ENCODE measurements at places on chromosomes 11 and 22. TPM values are rescaled to one million over a fixed set of nuclear protein-coding genes. Genes with fewer than 3 reads are reported as not detected.

Gene TRPC6
- 1.5 TPM for total RNA-seq

Gene YPEL4
- total RNA-seq = 1.9 TPM

GRCh38 chr22:27197052-27197451 lies 539.7 kb downstream of the MIAT start:
- no peak for DNase-seq

- no peak for DNase-seq
Observed at GRCh38 chr11:125174686-125175085, 10.1 kb downstream of the PKNOX2 start.

DNA sequence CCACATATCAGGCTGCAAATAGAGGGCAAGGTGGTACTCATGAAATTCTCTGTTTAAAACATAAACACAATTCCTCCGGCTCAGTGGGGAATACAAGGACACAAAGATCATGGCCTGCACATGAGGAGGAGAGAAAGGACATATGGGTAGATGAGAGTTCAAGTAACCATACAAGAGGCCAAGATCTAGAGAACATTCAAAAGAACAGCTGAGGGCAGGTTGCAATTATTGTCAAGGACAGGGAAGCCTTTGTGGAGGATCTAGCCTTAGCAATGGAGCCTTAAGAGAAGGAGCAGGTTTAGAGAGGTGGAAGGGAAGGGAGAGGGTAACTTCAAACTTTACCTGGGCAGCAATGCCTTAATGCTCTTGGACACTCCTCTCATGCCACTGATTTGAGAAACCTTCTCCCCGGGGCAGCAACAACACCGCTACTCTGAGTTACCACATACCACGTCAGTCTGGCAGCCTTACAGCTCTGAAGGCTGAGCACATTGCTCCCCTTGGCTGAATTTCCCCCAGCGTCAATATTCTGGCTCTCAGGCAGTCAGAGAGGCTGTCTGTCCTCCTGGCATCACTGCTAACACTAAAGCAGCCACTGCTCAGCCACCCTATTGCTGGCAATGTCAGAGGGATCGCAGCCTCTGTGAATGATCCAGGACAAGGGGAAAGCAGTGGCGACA lies 55.5 kb downstream of the CLPB start:
- peak; percentile 42 for DNase-seq

Gene APOA4
- not detected for total RNA-seq

GRCh38 chr11:20596205-20597153 lies 2.9 kb upstream of the SLC6A5 start:
- no peak for DNase-seq

DNA sequence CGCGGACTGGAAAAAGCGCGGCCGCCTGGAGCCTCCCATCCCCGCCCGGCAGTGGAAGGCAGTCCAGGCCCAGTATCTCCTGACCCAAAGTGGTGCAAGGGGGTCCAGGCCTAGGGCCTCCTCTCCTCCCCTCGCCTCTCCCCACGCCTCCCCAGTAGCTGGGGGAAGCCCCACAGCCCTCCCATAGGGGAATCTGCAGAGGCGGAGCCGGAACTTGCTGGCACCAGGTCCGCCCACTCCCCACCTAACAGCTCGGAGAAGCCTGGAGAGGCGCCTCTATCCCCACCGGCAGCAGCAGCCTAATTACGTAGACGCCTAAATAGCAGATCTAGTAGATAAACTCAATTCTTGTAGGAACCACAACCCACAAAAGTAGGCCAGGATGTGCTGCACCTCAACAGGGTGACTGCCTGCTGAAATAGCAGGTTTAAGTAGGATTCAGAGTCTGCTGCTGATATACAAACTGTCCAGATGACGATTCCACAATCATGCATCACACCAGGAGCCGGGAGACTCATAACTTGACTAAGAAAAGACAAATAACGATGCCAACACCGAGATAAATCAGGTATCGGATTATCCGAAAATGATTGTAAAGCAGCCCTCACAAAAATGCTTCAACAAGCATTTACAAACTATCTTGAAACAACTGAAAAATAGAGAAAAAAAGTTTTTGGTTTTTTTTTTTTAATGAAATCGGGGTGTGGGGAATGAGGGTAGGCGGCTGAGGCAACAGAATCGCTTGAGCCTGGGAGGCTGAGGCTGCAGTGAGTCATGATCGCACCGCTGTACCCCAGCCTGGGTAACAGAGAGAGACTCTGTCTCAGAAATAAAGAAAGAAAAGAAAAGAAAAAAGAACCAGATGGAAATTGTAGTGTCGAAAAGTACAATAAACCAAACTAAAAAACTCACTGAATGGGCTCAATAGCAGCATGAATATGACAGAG lies 11.4 kb upstream of the BRD1 start:
- no peak for DNase-seq

Gene PRR5L
- total RNA-seq = 32.7 TPM

DNA sequence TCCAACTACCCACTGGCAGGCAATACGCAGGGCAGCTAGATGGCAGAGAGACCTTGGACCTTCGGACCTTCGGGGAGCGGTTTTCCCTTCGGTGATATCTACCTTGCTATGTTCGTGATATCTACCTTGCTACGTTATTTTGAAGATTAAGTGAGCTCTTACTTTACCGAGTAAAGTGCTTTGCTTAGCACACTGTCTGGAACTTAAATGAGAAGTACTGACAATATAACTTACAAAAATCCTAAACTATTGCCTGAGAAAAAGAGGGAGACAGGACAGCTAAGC lies 1.0 kb upstream of the PRDM10 start:
- no peak for DNase-seq

Gene OR8D1
- not detected for total RNA-seq

Gene LIF
- 17.8 TPM for total RNA-seq

- no peak for DNase-seq
Observed at GRCh38 chr22:44669561-44669976, 32.4 kb upstream of the PRR5 start.

- DNase-seq = no peak
Observed at GRCh38 chr11:36622431-36623136, 24.5 kb upstream of the RAG2 start.

- DNase-seq = peak; percentile 6
Observed at GRCh38 chr11:120141113-120141767, 3.3 kb upstream of the TRIM29 start.

GRCh38 chr22:16989915-16990314 lies 18.1 kb downstream of the GAB4 start:
- DNase-seq = no peak

- DNase-seq = no peak
Observed at GRCh38 chr22:41535244-41535643, 9.0 kb downstream of the POLR3H start.

Gene MLC1
- total RNA-seq = 0.43 TPM

GRCh38 chr11:45674481-45675190 lies 9.2 kb upstream of the CHST1 start:
- DNase-seq = no peak

Gene SLC7A4
- 5.6 TPM for total RNA-seq

DNA sequence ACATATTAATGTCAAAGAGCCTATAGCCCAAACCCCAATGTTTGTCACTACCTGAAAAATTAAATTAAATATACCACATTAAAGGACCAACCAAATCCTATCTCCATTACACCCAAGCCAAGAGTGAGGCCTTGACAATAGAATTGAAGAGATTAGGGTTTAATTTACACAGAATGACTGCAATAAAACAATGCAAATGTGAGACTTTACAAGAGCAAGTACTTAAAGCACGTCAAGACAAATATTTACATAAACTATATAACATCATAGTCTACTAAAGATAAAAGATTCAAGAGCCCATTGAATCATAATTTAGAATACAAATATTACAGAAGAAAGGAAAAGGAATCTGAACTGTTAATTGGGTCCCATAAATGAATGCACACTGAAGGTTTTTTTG lies 85.6 kb downstream of the CADM1 start:
- no peak for DNase-seq

DNA sequence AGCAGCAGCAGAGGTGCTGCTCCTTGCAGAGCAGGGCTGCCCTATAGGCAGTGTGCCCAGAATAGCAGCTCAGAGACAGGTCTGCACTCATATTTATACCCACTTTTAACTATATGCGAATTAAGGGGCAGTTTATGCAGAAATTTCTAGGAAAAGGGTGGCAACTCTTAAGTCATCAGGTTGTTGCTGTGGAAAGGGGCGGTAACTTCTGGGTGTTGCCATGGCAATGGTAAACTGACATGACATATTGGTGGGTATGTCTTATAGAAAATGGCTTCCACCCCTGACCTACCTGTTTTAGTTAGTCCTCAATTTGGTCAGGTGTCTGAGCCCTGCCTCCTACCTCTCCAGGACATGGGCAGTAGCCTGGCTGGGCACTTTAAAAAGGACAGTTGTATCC lies 122.3 kb downstream of the ATXN10 start:
- no peak for DNase-seq

Gene TRIM6
- total RNA-seq = 2.1 TPM

DNA sequence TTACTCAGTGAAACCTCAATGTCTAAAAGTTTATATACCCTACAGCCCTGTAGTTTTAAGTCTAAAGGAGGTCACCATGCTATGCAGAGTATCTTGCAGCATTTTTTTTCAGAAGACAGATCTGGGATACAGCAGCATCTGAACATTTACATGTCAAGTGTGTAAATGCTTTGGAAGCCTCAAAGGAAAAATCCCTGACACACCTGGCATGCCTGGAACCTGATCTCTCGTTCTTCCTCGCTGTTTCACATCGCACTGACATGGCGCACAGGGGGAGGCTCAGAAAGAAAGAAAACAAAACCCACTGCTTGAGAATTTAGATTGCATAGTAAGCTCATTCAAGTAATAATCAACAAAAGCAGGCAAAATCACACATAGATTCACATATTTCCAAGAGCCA lies 31.0 kb downstream of the PAX6 start:
- no peak for DNase-seq

Gene PGA5
- total RNA-seq = not detected
